ENCODE measurements at places on chromosomes 3 and 15.

DNA sequence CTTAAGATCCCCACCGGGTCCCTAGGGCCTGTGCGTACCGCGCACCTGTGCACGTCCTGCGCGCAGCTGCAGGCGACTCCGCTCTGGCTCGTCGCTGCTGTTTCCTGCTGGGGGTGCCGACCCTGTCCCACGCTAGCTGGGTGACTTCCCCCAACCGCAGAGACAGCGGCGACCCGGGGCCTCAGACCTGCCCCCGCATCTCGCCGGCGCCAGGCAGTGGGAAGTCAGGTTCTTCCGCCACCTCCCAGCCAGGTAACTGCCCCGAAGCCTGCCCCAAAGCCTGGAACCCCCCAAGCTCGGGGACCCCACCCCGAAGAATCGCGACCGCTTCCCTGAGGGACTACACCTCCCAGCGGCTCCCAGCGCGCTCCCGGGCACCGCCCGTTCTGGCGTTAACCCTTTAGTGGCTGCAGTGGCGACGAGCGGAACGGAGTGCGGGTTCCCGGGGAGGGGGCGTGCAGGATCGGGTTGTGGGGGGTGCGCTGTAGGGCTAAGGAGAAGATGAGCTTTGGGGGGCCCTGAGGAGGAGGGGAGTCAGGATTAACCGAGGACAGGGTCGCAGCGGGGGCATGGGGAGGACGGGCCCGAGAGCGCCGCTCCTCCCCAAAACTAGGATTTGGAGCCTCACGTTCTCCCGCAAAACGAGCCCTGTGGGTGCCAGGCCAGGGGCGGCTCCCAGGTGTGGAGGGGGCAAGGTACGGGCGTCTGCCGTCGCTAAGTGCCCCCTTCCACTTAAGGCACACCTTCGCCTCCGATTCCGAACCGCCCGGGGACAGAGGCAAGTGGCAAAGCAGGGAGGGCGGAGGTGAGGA, 589 bp downstream of the NEIL1 start:
- DNase-seq, result no peak

DNA sequence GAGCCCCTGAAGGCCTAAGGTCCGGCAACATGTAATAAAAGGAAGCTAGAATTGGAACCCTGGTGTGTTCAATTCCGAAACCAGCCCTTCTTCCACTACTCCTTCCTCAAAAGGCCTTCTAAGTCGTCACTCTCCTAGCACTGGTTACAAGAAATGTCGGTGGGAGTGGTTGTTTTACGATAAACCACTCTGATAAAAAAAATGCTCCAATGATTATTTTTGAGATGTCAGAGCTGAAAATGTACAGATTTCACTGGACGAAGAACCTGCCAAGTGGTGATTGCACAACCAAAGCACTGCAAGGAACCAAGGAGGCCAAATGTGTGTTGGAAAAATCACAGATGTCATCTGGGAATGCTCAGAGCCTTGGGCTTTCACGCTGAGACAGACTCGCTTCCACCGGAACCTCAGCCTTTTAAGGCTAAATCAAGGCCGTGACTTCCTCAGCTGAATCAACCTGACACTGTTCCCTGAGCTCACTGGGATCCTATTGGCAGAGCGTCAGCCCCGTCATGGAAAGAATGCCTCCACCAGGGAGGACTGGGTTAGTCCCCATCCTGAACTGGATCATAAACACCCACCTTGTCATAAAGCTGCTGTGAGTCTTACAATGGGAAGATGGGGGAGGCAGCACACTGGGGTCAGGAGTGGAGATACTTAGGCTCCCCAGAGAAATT, 108.1 kb upstream of the THBS1 start:
- no peak for DNase-seq

- no peak for DNase-seq
Observed at GRCh38 chr3:72738752-72739530, 109.3 kb downstream of the SHQ1 start.

GRCh38 chr3:98540346-98540745, 8.6 kb downstream of the GPR15 start:
- DNase-seq, result no peak

DNA sequence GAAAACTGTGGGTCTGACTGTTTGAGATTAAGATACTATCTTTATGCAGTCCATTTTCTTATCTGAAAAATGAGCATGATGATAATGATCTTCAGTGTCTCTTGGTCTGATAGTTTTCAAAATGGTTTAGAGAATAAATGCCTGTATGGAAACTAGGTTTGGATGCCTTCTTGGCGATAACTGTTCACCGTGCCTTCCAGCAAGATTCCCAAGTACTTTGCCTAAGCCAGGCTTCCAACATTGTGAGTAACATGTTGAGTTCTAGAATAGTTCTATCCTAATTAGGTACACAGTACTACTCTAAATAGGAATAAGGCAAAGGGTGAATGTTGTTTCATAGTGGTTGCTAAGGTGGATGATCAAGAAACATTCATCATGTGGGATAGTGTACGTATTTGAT, 940.2 kb downstream of the MCTP2 start:
- no peak for DNase-seq

GRCh38 chr3:126480861-126481260, 5.2 kb upstream of the ZXDC start:
- no peak for DNase-seq

DNA sequence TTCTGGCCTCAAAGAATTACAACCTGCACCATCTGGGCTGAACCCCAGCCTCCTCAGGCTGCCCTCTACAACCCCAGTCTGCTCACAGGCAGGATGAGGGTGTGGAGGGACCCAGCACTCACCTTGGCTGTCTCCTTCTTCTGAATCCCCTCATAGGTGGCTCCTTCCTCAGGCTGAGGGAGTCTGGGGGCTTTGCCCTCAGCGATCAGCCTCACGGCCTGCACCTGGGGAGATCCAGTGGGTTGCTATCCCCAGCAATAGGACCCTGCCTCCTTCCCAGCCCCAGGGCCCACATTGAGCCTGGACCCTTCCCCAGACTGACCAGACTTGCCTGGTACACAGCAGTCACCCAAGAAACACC, 25.1 kb downstream of the ALDH1L1 start:
- DNase-seq, result no peak

- DNase-seq, result no peak
Observed at GRCh38 chr15:59879506-59880265, 124.4 kb upstream of the FOXB1 start.

GRCh38 chr3:42655980-42656679, 2.6 kb downstream of the ZBTB47 start:
- no peak for DNase-seq

GRCh38 chr3:82085851-82086475, 324.5 kb upstream of the GBE1 start:
- no peak for DNase-seq

- DNase-seq, result no peak
Observed at GRCh38 chr3:45273681-45274515, 47.8 kb upstream of the TMEM158 start.

DNA sequence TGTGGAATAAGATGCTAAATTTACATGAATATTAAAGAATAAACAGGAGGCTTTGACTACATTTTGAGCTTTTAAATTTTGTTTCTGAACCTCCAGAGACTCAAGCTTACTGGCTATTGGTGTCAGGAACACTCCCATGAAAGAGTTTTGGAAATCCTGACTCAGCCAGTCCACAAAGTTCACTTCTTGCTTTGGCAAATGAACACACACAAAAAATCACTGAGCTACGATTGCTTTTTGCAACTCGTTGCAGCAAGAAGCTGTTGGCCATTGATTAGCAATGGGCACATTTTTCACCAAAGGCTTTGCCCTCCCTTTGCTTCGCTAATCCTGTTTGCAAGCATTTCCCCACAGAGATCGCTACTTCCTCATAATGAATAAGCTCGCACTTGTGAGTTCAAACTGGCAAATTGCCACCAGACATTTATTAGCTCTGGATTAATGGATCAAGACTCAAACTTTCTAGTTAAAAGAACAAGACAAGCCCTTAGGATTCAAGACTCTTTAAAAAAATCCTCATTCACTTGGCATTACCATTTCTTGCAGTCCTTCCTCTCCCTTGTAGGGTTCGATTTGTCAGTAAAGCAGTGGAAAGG, 343.2 kb upstream of the ONECUT1 start:
- DNase-seq, result no peak

DNA sequence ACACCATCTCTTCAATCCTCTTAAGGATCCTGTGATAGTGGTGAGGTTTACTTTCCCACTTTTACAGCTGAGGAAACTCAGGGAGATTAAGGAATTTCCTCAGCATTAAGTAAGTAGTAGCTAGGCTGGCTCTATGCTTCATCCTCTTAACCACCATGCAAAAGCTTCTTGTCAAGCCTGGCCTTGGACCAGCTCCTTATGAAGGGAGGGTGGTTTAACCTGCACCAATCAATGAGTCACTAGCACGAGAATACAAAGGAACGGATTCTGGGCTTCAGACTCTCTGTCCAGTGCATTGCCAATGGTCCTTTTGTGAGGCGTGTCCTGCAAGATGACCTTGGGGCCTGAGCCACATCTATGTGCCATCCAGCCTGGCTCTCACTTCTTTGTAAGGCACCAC, 202.0 kb upstream of the CFAP20DC start:
- no peak for DNase-seq

- DNase-seq, result no peak
Observed at GRCh38 chr3:58627941-58628340, 38.6 kb downstream of the FAM3D start.

- DNase-seq, result no peak
Observed at GRCh38 chr15:96049323-96049722, 281.2 kb upstream of the NR2F2 start.

DNA sequence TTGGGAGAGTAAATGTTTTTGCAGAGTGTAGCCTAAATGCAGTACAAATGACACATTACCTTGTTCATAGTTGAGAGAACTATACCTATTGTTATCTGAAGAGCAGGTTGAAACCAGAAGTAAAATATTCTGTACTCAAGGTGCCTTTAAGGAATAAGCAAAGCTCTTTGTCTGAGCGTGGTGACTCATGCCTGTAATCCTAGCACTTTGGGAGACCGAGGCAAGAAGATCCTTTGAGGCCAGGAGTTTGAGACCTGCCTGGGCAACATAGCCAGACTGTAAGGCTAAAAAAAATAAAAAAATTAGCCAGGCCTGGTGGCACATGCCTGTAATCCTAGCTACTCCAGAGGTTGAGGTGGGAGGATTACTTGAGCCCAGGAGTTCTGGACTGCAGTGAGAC, 2.2 kb upstream of the RNF13 start:
- DNase-seq, result no peak

GRCh38 chr3:170734735-170735065, 135.3 kb downstream of the RPL22L1 start:
- no peak for DNase-seq

- no peak for DNase-seq
Observed at GRCh38 chr15:40914486-40914885, 14.7 kb upstream of the DLL4 start.

- DNase-seq, result no peak
Observed at GRCh38 chr3:185726254-185726967, 98.4 kb downstream of the IGF2BP2 start.

GRCh38 chr3:108327168-108327567, 30.8 kb downstream of the HHLA2 start:
- DNase-seq, result no peak

DNA sequence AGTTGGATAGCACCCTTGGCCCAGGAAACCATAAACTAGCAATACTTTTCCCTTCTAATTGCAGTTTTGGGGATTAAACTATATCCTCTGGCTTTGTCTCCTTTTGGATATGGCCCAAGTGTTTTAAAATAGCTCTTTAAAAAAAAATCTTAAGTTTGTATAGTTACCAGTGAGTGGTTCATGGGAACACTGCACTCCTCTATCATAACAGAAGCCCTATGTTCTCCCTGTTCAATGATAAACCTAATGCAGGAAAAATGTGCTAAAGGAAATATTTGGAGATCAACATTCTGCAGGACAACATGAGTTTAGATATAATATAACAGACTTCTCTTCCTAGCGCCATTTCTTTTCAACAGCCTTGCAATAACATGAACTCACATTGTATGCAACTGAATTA, 13.1 kb downstream of the MRPL47 start:
- no peak for DNase-seq

GRCh38 chr3:57659806-57660439, 33.0 kb downstream of the DENND6A start:
- no peak for DNase-seq

- DNase-seq, result no peak
Observed at GRCh38 chr3:169939320-169939719, 27.3 kb upstream of the SEC62 start.

DNA sequence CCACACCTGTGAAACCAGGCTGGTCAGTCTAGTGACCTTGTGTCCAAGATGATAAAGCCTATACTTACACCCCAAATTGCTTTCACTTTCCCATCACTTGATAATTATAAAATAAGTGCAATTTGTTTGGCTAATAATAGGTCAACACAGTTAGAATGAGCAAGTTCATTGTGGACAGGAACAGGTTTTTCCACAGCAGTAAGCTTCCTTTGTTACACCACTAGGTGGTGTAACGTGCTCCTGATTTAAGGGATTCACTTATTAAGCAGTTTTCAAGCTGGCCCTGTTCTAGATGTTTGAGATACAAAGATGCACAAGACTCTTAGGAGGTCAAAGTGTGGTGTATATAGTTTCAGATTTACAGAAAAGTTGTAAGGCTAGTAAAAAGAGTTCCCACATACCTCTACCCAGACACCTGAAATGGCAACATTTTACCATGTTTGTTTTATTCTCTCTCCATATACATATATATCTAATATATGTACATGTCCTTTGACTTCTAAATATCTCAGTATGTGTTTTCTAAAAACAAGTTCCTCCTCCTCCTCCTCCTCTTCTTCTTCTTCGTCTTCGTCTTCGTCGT, 6.8 kb upstream of the MFSD1 start:
- DNase-seq, result no peak

DNA sequence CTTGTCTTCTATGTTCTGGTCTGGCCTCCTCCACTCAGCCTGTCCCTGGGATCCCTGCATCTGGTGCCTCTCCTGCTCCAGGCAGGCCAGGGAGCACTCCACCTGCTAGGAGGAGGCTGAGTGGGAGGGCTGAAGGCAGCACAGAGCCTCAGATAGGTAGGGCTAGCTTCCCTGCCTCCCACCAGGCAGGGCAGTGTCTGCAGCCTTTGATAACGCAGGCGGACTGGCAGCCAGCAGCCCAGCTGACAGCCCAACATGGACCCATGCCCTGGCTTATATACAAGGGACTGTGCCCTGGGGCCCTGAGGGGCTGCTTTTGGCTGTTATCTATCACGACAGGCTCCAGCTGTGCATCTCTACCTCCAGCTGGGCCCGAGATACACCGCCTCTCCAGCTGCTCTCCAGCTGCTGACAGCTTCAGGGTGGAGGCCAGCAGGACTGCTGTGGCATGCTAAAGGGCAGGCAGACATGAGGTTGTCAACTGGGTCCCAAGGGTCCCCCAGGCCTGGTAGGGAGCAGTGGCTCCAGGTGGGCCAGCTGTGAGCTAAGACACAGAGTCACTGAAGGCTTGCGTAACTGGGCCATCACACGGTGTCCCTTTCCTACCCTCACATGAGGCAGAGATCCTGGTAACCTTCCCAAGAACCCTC, 5.2 kb upstream of the CLK3 start:
- DNase-seq, result no peak

GRCh38 chr15:34665498-34666116, 82.2 kb upstream of the GOLGA8B start:
- DNase-seq, result no peak

- DNase-seq, result no peak
Observed at GRCh38 chr3:144031938-144032337, 60.3 kb downstream of the DIPK2A start.
